WERI-Rb-1 (cell line): ENCODE measurements at places on chromosomes 3 and 15.

- no peak for DNase-seq
These were observed 74.7 kb upstream of the SLC12A8 start for GRCh38 chr3:125287248-125287647.

- DNase-seq: peak; percentile 32
These were observed 88.8 kb downstream of the CACNA1D start for GRCh38 chr3:53583161-53583690.

- DNase-seq: no peak
These were observed 9.1 kb downstream of the CORO2B start for GRCh38 chr15:68587769-68588385.

DNA sequence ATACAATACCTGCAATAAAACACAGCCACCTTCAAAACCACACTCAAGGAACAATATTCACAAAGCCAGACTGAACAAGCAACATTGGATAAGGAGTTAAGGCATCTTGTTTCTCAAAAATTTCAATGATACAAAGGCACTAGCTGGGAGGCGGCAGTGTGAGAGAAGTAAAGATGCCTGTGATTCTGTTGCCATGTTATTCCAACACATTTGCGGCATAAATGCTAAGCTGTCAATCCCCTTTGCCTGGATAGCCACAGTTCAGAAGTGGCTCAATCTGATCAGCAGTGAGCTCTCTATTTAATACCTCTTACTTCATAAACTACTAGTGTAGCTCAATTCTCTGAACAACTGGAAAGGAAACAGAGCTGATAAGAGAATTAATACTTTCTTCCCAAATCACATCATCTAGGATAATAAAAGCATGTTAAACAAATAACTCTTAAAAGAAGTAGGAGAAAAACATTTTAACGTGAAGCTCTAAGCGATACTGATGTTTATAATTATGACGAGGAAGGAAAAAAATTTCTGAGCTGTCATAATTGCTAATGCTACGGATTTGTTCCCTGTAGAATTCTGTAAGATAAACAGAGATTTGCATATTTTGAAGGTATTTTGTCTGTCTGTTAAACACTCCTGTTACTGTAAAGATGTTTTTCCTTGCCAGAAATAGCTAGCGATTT, 358.4 kb downstream of the FOXP1 start:
- DNase-seq: no peak
